ENCODE measurements at places on chromosomes 1 and 21.

GRCh38 chr1:91428182-91428798 lies 23.7 kb upstream of the HFM1 start:
- no peaks in the 10 kb centered on the region for H3K36me3 ChIP-seq
- DNase-seq, result no peak
- H3K27me3 ChIP-seq, result no peaks in the 10 kb centered on the region
- H3K4me1 ChIP-seq, result no peaks in the 10 kb centered on the region
- H3K27ac ChIP-seq, result no peak overlapping the region

GRCh38 chr1:155457266-155457665 lies 105.3 kb downstream of the ASH1L start:
- H3K27me3 ChIP-seq, result no peaks in the 10 kb centered on the region
- H3K36me3 ChIP-seq, result peaks cover 34% of the 10 kb centered on the region
- no peak overlapping the region for H3K4me3 ChIP-seq
- no peak overlapping the region for H3K27ac ChIP-seq
- H3K4me1 ChIP-seq, result no peaks in the 10 kb centered on the region

DNA sequence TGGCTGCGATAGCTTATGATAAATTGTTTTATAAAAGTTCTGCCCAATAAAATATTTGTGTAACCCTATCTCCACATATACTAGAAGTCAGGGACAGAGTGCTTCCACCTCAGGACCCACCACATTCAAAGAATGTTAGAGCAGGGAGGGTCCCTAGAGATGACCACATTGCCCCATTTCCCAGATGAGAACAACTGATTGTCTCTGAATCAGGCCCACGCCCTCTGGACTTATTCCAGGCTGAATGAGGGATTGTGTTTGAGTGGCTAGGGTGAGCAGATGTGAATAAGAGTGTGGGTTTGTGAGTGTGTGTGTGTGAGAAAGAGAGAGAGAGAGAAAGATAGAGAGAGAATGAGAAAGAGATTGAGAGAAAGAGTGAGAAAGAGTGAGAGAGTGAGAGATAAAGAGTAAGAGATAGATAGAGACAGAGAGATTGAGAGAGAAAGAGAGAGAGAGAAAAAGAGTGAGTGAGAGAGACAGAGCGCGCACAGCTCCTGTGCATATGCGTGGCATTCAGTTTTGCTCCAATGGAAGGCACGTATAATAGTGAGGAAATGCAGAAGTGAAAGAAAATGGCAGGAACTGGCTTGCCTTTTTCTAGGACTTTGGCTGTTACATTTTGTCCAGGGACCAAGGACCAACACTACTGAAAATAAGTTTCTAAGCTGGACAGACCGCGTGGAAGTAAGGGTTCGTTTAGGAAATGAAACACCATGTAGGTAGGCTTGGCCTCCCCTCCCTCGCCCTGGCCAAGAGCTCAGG lies 94.1 kb downstream of the ABCA4 start:
- DNase-seq, result no peak
- no peaks in the 10 kb centered on the region for H3K36me3 ChIP-seq
- H3K27ac ChIP-seq, result no peak overlapping the region
- H3K4me3 ChIP-seq, result no peak overlapping the region
- H3K4me1 ChIP-seq, result peaks cover 5% of the 10 kb centered on the region

DNA sequence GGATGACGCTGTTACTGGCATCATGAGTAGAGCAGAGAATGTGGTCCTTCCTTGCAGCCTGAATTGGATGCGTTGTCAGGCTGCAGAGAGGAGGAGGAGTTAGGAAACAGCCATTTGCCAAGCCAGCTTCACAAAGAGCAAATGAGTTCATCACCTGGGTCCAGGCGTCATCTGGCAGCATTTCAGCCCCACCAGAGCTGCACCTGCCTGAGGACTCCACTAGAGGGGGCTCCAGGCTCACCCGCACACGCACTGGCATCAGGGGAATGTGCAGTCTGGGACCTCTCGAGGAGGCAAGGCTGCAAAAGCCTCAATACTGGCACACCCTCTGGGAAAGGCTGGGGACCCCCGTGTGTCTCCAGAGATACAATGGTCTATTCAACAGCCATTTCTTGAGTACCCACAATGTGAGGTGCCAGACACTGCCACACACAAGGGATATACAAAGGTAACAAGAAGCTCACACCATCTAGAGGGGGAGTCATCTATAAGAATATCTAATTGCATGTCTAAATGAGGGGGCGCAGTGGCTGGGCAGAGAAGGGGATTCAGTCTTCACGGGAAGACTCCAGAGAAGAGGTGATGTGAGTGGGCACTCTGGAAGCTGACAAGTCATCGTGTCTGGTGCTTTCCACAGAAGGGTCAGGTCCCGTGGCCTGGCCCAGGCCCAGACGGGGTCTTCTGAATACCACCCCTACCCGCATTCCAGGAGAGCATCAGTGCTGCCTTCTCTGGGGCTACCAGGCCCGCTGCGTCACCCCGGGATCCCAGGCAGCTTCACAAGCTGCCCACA lies 53.5 kb upstream of the CNTN2 start:
- no peak overlapping the region for H3K27ac ChIP-seq
- DNase-seq, result peak; percentile 20
- H3K4me1 ChIP-seq, result no peaks in the 10 kb centered on the region
- H3K27me3 ChIP-seq, result no peaks in the 10 kb centered on the region
- no peaks in the 10 kb centered on the region for H3K36me3 ChIP-seq
- no peak overlapping the region for H3K4me3 ChIP-seq

- no peak overlapping the region for H3K4me3 ChIP-seq
- DNase-seq, result no peak
- no peaks in the 10 kb centered on the region for H3K36me3 ChIP-seq
- no peaks in the 10 kb centered on the region for H3K4me1 ChIP-seq
- H3K27ac ChIP-seq, result no peak overlapping the region
Observed at GRCh38 chr1:65092691-65093090, 55.3 kb upstream of the AK4 start.

DNA sequence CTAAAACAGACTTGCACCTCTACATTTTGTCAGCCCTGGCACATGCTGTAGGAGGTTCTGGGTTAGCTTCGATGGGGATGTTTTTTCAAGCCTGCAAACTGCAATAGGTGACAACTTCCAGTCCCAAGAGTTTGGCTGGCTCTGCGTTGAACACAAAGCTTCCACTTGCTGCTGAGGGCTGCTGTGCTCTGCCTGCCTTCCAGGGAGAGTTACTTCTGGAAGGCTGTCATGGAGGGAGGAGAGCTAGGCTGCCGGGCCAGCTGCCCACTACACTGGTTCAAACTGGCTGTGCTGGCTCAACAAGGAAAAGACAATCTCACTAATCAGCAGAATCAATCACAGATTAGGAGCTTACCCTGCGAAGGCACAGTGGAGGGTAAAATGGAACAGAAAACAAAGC lies 46.7 kb upstream of the PPP2R5A start:
- H3K4me1 ChIP-seq, result no peaks in the 10 kb centered on the region
- no peak overlapping the region for H3K4me3 ChIP-seq
- H3K27me3 ChIP-seq, result no peaks in the 10 kb centered on the region

GRCh38 chr1:193729429-193729828 lies 543.0 kb upstream of the B3GALT2 start:
- H3K36me3 ChIP-seq, result no peaks in the 10 kb centered on the region
- H3K4me3 ChIP-seq, result no peak overlapping the region
- no peak for DNase-seq
- no peaks in the 10 kb centered on the region for H3K27me3 ChIP-seq

DNA sequence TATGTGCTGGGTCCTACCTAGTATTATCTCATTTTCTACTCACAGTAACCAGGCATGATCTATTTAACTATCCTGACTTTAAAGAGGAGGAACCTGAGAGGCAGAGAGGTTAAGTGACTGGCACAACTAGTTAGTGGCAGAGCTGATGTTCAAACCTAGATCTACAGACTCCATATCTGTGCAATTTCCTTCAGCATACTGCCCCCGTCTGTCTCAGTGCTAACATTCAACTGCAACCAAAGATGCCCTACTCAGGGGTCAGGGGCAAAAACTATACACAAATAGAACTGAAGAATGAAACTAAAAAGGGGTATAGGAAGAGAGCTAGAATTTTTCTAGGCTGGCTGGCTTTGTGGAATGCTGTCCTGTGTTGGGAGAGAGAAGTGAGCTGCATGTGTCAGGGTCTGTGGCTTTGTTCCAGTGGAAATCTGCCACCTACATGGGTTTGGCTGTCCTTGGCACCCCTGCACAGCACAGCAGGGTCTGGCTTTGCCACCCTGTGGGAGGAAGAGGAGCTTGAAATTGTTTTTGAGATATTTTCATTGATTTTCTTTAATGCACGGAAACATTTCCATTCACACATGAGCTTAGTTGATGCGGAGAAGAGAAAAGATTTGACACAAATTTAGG lies 368.5 kb downstream of the RPS6KC1 start:
- no peaks in the 10 kb centered on the region for H3K36me3 ChIP-seq
- no peaks in the 10 kb centered on the region for H3K4me1 ChIP-seq
- no peak for DNase-seq
- H3K4me3 ChIP-seq, result no peak overlapping the region

DNA sequence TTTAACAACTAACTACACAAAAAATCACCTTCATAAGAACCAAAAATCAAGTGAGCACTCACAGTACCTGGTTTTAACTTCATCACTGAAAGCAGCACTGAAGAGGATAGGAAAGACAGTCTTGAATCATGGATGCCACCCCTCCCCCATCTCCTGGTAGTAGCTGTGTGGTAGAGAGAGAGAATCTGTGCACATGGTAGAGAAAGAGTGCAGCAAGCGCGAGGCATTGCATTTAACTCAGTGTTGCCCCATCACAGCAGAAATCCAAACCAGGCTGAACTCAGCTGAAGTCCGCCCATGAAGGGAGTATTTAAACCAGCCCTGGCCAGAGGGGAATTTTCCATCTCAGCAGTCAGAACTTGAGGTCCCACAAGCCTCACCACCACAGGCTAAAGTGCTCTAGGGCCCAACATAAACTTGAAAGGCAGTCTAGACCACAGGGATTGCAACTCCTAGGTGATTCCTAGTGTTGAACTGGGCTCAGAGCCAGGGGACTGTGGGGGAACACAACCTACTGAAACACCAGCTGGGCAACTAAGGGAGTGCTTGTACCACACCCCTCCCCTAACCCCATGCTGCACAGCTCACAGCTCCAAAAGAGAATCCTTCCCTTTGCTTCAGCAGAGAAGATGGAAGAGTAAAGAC lies 38.4 kb downstream of the VAV3 start:
- no peaks in the 10 kb centered on the region for H3K4me1 ChIP-seq
- no peak overlapping the region for H3K27ac ChIP-seq
- no peaks in the 10 kb centered on the region for H3K36me3 ChIP-seq
- no peak overlapping the region for H3K4me3 ChIP-seq

DNA sequence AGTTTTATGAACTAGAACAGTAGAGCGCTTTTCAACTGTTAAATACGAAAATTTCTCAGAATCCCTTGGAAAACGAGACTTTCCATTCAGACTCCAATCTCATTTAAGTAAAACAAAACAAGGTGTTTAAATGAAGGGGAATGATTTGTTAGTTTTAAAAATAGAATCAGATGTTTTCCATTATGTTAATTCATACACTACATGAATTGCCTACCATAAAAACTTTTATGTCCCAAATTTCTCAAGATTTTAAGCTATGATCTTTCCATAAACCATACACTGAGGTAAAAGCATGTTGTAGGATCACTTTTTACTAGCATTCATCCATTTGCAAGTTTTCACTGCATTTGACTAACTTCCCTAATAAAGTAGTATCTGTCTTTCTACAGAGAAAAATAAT lies 180.3 kb upstream of the ZP4 start:
- no peaks in the 10 kb centered on the region for H3K4me1 ChIP-seq
- no peaks in the 10 kb centered on the region for H3K27me3 ChIP-seq
- no peak overlapping the region for H3K27ac ChIP-seq
- no peak overlapping the region for H3K4me3 ChIP-seq
- no peaks in the 10 kb centered on the region for H3K36me3 ChIP-seq

DNA sequence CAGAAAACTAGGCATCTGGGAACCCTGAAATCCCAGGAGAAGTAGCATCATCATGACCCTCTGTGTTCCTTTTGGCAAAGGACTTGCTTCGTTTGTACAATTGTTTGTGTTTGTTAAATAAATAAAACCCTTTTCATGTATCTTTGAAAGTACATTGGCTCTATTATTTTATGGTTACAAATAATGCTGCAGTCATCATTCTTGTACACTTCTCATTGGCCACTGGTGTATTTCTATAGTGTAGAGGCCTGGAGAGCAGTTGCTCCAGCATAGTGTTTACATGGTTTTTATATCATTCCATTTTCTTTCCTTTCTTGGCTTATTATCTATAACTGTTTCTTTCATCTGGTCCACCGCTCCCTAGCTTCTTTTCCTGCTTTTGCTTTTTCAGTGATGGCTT lies 253.3 kb downstream of the FAM72C start:
- H3K27ac ChIP-seq, result no peak overlapping the region
- H3K4me3 ChIP-seq, result no peak overlapping the region
- H3K4me1 ChIP-seq, result no peaks in the 10 kb centered on the region
- H3K27me3 ChIP-seq, result no peaks in the 10 kb centered on the region

GRCh38 chr21:43959231-43960116 lies 52.6 kb upstream of the TRAPPC10 start:
- no peaks in the 10 kb centered on the region for H3K27me3 ChIP-seq
- H3K4me1 ChIP-seq, result peaks cover 9% of the 10 kb centered on the region
- H3K27ac ChIP-seq, result no peak overlapping the region
- no peak for DNase-seq
- H3K36me3 ChIP-seq, result no peaks in the 10 kb centered on the region

GRCh38 chr1:168963601-168964000 lies 142.9 kb upstream of the ATP1B1 start:
- H3K27me3 ChIP-seq, result no peaks in the 10 kb centered on the region
- DNase-seq, result no peak
- no peak overlapping the region for H3K27ac ChIP-seq
- H3K36me3 ChIP-seq, result no peaks in the 10 kb centered on the region

- H3K36me3 ChIP-seq, result no peaks in the 10 kb centered on the region
- no peak overlapping the region for H3K4me3 ChIP-seq
- H3K27me3 ChIP-seq, result no peaks in the 10 kb centered on the region
- H3K4me1 ChIP-seq, result no peaks in the 10 kb centered on the region
- no peak for DNase-seq
Observed at GRCh38 chr1:53625049-53625448, 113.9 kb downstream of the GLIS1 start.

- no peaks in the 10 kb centered on the region for H3K27me3 ChIP-seq
- H3K27ac ChIP-seq, result peak overlapping the region; percentile 98
- H3K4me3 ChIP-seq, result peak overlapping the region; percentile 83
- no peaks in the 10 kb centered on the region for H3K4me1 ChIP-seq
Observed at GRCh38 chr1:145992502-145992936, 3.9 kb downstream of the TXNIP start.

DNA sequence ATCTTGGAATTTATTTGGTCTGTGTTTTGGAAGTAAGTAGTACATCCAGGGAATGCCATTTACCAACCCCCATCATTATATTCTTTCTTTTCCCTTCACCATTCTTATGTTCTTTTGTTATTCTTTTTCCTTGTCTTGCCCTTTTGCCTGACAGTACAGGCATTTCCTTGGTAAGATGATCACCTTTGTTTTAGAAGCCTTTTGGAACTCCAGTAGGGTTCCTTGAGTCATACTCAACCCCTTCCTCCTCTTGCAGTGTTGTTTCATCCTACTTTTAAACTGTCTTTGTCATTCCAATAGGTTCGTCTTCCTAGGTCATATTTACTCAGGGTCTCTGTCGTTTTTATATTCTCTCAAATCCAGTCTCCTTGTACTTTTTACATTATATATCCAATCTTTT lies 9.2 kb downstream of the MRPS21 start:
- H3K4me3 ChIP-seq, result no peak overlapping the region
- no peaks in the 10 kb centered on the region for H3K27me3 ChIP-seq
- H3K4me1 ChIP-seq, result no peaks in the 10 kb centered on the region
- no peak for DNase-seq

- H3K36me3 ChIP-seq, result no peaks in the 10 kb centered on the region
- H3K4me3 ChIP-seq, result peak overlapping the region; percentile 44
- H3K27ac ChIP-seq, result peak overlapping the region; percentile 87
Observed at GRCh38 chr21:34526618-34527290, 14.7 kb upstream of the KCNE1 start.

All from Peyer's patch (tissue), 4 donors.